Midbrain (tissue), 1 donor: ENCODE measurements at places on chromosomes 4 and X.
A peak's percentile ranks its signal among the peaks of the same experiment; 100 is the strongest.

DNA sequence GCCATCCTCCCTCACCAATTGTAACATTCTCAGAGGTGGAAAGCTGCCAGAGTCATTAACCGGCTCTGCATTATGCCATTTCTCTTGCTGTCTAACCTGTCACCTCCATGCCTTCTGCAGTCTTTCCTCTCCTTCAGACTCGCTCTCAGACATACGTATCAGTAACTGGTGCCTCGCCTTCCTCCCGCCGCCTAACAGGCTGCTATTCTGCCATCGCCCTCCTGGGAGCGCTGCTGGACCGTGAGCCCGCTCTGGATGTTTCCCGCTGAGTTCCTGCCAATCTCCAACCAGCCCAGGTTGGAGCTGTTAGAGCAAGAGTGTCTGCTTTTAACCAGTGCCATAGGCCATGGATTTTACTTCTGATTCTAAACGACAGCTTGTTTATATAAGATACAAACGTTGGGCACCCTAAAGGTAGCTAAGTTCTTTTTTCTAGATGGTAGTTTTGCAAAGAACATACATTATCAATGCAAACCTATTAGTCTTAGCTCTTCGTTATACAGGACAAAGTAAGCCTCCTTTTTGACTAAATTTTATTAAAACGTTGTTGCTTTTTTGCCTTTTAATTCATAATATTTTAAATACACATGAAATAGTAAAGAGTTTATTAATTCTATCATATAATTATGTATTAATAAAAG lies 59.5 kb upstream of the NEIL3 start:
- DNase-seq: peak; percentile 67

GRCh38 chrX:50497114-50497513 lies 26.5 kb upstream of the DGKK start:
- DNase-seq: no peak

- no peak for DNase-seq
Measured at GRCh38 chrX:154021131-154021611, 1.5 kb upstream of the IRAK1 start.

- DNase-seq: no peak
Measured at GRCh38 chrX:155767876-155768769, 113.0 kb upstream of the VAMP7 start.

DNA sequence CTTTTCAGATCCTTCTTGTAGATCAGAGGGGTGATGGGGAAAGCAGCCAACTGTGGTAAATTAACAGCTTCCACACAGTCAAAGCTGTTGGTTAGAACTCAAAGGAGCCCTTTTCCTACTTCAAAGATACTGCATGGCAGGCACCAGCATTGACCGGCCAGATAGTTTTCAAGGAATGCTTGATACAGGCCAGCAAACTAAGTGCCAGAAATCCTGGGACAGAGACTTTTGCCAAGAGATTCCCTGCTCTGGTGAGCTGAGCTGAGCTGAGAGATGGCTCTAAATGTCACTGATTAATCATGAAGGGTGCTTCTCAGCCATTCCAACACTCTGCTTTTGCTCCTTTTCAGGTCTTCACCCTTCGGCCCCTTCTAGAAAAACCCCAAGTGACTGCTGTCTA lies 131.6 kb upstream of the MED14 start:
- no peak for DNase-seq

DNA sequence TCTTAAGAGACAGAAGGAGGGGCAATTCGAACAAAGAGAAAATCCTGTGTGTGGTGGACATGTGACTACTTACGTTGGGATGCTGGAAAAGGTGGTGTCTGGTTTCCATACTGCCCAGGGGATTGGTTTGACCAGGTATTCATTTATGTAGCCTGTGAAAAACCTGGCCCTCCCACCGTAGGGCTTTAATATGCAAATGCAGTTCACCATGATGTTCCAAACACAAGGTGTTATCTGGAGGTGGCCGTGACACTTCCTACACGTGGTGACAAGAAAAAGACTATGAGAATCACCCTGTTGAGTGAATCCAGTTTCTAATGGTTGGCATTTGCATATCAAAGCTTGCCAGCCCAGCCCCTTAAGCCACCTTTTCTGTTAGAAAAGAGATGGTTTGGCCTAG lies 27.9 kb downstream of the UGT2B4 start:
- DNase-seq: no peak

DNA sequence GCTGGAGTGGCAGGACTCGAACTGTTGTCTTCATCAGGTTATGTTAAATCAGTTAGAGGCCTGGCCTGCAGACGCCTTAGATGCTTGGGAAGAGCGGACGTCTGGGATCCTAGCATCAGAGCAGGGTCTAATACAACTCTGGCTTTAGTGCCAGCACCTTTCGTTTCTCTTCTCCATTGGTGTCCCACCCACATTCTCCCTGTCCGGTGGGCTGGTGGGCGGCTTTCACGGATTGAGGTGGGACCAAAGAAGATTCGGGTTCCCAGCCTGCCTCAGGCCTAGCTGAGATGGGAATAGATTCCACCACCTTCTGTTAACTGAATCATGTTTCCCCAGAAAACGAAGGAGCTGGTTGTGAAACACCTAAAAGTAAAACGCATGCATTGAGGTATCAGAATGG lies 939 bp downstream of the PDK3 start:
- no peak for DNase-seq

DNA sequence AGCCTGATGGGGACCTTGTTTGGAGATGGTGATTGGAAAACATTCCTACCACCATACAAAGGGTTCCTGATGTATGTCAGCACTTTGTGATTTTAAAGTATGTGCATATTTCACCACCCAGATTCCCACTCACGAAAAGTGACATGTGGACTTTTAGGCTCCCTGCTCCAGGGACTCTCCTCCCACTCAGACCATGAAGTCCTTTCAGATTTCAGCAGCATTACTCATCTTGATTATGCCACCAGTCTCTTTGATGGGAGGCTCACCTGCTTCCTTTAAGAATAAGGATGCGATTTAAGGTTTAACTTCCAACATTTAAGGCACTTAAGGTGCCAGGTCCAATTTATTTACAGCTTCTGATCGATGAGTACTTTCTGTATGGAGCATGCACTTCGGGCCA lies 204.4 kb downstream of the PPARGC1A start:
- no peak for DNase-seq

- no peak for DNase-seq
Measured at GRCh38 chr4:13415068-13415785, 68.9 kb downstream of the RAB28 start.

DNA sequence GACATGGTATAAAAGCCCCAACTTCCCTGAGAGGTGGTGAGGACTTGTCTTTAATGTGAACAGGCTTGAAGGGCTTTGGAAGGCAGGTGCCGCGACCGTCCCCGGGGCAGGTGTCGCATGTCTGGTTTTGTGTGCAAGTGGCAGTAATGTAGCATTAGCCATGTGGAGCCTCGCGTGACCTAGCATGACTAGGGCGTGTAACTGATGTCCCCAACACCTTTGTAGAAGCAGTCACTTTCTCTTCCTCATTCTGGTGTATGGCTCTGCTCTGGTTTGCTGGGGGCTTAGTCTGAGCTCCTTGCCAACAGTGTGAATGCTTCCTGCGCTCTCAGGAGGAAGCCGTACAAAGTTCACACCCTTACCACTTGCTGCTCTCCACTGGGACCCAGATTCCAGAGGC lies 145.7 kb downstream of the AMMECR1 start:
- no peak for DNase-seq

DNA sequence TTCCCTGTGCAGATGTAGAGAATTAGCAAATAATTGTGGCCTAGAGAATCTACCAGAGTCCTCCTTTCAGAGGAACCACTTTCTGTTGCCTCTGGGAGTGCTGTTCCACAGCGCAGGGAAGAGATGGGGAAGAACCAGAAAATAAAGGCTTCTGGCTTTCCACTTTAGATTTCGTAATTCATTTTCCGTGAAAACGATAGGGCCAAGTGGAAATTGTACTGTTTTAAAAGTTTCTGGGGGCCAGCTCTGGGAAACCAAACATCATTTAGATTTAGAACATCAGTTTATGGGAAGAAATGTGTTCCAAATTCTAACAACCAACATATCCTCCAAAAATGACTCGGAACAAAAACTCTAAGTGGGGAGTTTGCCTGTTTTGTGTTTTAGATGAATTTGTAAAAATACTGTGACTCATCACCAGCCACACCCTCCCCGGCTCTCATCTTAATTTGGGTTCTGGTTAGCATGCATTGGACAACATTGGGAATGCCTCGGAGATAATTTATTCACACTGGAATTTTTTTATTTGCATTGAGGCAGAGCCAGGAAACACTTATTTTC lies 65.2 kb upstream of the LNX1 start:
- DNase-seq: no peak

GRCh38 chr4:986879-987623 lies at the start of gene IDUA:
Gene IDUA, plus strand, starts transcription at chr4:987044. Its CDS starts 41 bp downstream, at chr4:987085.
- peak; percentile 75 for DNase-seq

GRCh38 chr4:142141224-142141623 lies 504.8 kb downstream of the IL15 start:
- DNase-seq: no peak

DNA sequence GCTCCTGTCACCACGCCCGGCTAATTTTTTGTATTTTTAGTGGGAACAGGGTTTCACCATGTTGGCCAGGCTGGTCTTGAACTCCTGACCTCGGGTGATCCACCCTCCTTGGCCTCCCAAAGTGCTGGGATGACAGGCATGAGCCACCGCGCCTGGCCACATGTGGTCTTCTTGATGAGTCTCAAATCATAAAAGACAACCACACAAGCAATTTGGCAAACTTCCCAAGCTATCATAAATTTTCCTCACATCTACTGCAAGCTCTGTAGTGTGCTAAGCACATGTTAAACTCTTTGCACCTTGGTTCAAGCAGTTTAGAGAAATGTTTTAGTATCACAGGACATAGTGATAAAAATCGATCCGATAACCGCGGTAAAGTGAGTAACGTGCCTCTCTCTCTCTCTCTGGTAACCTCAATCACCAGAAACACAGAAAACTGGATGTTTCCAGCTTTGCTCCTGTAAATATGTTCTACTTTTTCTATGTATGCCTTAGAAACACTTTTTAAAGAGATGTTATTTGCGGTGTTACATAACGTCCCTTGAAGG lies 256.8 kb downstream of the DHRSX start:
- DNase-seq: no peak

- DNase-seq: no peak
Measured at GRCh38 chr4:142809559-142809958, 36.5 kb downstream of the INPP4B start.

GRCh38 chrX:121823406-121823805 lies 776.0 kb downstream of the GLUD2 start:
- DNase-seq: no peak

DNA sequence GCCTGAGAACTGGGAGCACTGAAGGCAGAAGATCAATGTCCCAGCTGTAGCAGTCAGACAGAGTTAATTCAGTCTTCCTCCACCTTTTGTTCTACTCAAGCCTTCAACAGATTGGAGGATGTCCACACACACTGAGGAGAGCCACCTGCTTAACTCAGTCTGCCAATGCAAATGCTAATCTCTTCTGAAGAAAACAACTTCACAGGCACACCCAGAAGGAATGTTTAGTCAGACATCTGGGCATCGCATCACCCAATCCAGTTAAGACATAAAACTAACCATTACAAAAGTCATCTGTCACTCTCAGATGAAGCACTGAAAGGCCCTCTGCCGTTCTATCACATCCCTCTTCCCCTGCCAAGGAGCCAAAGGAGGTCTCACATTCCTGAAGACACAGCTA lies 173.7 kb downstream of the CENPC start:
- DNase-seq: no peak

DNA sequence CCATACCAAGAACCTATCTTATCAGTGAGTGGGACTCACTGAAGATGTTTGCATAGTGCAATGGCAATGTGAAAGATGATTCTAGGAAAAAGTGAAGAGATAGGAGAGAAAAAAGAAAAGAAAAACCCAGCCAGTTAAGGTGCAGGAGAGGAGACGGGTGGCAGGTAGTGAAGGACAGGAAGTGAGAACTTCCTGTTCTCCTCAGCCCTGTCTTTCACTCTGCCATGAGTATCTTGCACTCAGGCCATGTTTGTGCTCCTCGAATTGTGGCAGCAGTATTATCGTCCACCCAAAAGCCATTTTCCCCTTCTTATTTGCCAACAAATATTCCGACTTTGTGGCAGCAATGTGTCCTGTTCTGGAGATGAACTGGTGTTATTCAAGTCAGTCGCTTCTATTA lies 8.6 kb upstream of the ENPEP start:
- DNase-seq: no peak

GRCh38 chr4:4866124-4866865 lies 6.8 kb downstream of the MSX1 start:
- DNase-seq: no peak

GRCh38 chrX:68571610-68572311 lies 72.9 kb downstream of the YIPF6 start:
- no peak for DNase-seq

GRCh38 chr4:98657531-98658286 lies 702 bp downstream of the TSPAN5 start:
- DNase-seq: peak; percentile 76

DNA sequence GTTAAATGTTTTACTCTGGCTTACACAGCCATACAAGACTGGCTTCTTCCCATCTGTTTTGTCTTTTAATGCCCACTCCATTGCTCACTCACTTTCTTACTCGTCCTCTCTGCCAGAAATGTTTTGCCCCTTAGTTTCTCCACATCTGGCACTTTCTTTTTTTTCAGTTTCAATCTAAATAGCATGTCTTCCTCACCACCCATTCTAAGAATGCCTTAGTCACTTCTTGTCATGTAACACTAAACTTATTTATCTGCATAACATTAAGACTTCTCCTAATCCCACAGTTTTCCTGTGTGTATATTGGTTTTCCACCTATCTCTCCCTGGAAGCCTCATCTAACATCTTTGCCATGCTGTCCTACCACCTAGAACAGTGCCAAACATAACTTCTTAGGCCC lies 119.3 kb downstream of the ADAMTS3 start:
- no peak for DNase-seq

DNA sequence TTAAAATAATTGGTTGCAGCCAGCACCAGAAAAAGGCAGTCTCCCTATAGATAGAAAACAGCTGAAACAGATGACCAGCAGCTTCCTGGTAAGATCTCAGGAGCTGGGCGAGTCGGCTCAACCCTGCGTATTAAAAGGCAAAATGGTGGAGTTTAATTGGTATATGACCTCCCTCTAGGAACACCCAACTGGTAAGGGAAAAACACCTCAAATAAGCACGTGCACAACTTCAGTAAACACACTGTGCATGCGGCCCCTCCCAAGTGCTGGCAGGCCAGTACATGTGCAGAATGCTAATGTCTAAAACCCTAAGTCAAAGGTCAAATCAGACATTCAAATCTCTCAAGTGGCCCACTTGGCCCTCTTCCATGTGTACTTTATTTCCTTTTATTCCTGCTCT lies 103.2 kb upstream of the PDE5A start:
- DNase-seq: no peak

DNA sequence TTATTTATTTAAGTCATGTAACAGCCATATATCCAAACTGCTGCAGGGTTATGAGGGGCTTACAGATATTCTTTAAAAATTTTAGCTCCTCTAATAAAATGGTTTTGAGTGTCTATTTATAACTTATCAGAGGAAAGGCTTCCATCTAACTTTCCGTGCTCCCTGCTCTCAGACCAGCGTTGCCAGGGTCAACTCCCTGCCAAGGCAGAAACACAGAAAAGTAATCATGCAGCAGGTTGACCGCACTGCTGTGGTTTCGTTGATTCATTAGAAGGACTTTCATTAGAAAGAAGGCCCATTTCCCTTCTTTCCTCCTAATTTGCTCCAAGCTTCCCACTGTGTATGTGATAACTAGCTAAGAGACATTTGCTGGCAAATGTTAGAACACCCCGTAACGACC lies 33.9 kb downstream of the BCLAF3 start:
- DNase-seq: no peak

GRCh38 chr4:7651461-7651921 lies 216.8 kb upstream of the PSAPL1 start:
- peak; percentile 52 for DNase-seq
